GM04504 (cell line): ENCODE measurements at places on chromosomes 3 and 15.

DNA sequence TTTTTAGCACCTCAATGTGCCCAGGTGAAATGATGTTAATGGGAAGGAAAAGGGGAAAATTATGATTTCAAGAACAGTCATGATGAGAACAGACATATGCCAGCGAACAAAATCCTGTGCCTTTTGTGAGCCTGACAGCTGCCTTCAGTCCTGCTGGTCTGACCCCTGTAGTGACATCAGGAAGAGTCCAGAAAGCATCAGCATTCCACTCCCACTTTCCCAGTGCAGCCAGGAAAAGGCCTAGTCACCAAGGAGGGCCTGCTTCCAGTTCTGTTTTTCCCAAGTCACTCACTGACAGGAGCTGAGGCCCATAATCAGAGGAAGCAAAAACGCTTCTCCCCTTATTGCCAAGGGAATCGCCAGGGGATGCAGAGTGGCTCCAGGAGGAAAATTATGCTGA, 218.4 kb downstream of the ABHD5 start:
- no peak for DNase-seq

GRCh38 chr15:76939715-76940114, 8.2 kb downstream of the RCN2 start:
- no peak for DNase-seq

DNA sequence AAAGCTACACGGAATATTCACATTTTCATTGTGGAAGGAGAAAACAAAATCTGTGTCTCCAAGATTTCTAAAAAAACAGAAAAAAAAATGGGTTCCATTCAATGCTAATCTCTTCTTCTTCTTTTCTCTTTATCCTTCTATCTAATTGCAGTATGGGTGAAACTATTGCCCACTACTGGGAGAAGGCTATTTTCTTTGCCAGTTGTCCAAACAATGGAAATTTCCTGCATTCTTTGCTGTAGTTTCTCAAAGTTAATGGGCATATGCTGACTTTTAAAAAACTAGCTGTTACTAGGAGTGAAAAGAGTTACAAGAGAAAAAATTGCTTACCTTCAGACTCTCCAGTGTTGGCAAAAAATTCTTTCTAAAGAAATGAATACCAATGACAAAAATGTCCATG, 179.3 kb upstream of the ANKRD28 start:
- DNase-seq, result no peak

DNA sequence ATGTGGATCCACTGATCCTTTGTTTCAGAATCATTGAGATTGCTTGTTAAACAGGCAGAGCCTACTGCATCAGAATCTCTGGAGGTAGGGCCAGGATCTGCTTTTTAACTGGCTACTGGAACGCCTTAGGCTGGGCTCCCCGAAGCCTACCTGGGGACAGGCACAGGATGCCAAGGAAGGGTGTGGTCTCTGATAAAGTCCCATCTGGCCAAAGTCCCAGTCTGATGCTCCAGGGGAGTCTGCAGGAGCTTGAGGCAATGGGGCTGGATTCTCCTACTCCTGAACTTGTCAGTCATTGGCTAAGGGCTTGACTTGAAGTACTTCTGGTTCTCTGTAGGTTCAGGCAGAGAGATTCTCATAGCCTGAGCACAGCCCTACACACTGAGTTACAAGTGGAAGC, 22.4 kb upstream of the CCK start:
- no peak for DNase-seq

DNA sequence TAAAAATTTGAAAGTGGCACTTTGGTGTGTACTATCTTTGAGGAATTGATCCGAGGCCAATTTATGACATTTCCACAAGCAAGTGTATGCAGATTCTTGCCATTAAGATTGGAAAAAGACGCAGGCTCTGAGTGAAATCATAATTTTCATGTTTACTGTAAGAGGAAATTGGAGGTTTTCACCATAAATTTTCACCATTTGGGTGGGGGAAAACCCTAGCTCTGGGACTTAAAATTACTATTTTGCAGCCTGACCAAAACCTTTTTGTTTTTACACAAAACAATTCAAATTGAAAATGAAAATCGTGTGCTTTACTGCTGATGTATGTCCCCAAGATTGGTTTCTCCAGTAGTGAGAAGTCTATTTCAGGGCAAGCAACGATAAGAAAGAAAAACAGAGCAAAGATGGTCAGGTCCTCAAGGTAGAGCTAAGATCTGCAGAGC, 282.6 kb downstream of the FOXP1 start:
- DNase-seq, result no peak

- peak; percentile 91 for DNase-seq
Observed at GRCh38 chr15:39465843-39466749, 114.8 kb upstream of the THBS1 start.

DNA sequence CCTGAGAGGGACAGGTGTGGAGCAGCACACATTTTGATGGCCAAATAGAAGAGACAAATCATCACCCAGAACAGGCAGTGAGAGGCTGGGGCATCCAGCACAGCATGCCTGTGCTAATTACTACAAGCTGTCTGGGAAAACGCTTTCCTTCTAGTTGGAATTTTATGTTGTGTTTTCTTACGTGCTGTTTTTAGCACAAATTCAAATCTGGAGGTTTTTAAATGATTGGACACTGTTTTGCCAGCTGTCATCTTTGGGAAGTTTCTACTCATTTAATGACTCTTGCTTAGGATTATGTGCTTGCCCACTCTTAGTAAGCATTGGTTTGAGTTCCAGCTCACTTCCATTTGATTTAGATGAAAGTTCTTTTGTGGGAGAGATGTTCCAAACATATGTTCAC, 43.5 kb downstream of the EAF1 start:
- DNase-seq, result no peak

DNA sequence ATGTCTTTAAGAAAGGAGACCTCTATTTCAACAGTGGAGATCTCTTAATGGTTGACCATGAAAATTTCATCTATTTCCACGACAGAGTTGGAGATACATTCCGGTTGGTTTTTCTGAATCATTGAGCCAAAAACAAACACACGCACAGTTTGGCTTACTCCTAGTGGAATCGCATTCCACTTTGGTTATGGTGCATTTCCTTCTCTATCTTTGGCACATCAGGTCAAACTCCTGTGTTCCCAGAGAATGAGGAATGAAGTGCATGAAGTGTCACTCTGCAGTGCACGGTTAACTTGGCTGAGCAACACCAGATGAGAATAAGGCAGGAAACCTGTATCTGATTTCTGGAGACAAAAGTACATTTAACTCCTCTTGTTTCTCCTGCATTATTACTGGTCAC, 38.5 kb downstream of the HDC start:
- DNase-seq, result peak; percentile 66

DNA sequence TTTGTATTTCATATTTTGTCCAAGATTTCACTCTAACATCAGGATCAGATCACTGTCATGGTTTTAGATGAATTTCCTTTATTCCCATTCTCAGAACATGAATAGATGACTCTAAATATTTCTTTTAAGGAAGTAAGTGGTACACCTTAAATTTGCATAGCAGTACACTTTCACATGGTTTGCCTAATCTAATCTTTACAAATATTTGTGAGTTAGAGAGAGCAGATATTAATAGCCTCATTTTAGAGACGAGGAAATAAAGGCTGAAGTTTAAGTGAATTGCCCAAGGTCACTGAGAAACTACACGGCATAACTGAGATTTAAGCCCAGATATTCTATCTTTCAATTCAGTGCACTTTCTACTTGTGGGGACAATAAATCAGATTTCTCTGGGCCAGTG, 14.2 kb downstream of the TERC start:
- no peak for DNase-seq

- peak; percentile 75 for DNase-seq
Observed at GRCh38 chr3:186417791-186418190, 55.8 kb upstream of the DGKG start.

- no peak for DNase-seq
Observed at GRCh38 chr3:183576487-183577107, 21.1 kb upstream of the KLHL6 start.

GRCh38 chr15:38547255-38547997, 17.2 kb downstream of the RASGRP1 start:
- DNase-seq, result no peak

GRCh38 chr3:55765906-55766701, 279.0 kb upstream of the WNT5A start:
- DNase-seq, result no peak

DNA sequence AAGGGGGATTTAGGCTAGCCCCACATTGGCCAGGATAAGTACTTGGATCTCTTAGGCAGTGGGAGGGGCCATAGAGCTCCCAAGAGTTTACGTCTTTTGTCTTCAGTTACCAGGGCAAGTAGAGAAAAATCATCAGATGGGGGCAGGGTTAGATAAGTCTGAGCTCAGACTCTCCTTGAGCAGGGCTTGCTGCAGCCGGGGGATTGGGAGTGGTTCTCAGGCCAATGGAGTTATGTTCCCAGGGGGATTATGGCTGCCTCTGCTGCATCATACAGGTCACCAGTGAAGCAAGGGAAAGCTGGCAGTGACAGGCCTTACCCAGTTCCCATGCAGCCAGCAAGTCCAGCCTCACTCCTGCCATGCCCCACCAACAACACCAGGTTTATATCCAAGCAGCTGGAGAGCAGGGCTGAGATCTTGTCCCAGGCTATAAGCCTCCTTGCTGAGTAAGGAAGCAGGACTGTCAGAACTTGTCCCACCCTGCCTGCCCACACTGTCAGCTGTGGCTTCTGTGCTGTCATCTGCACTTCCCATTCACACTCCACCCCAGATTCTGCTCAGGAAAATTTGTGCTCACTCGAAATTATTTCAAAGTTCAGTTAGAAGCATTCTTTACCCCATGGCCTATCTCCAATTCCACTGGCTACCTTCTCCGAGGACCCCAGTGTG, 215.3 kb downstream of the FAM43A start:
- no peak for DNase-seq

GRCh38 chr3:60206206-60206605, 1045.0 kb downstream of the FHIT start:
- DNase-seq, result no peak

DNA sequence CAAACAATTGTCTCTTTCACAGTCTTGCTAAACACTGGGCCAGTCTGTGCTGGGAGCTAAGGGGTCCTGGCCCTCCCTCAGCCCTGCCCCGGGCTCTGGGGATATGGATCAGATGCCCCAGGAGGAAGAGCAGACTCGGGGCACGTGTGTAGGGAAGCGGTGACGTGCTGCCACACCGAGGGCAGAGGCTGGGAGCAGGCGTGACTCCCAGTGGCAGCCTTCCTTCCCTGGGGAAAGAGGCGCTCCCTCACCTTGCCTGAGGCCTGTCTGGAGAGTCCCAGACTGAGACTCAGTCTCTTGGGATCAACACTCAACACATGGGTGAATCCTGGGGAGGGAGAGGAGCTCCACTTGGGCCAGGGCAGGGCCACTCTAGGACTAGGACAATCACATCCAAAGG, 54.1 kb upstream of the GRIP2 start:
- DNase-seq, result no peak

- DNase-seq, result no peak
Observed at GRCh38 chr3:153250446-153250845, 88.4 kb downstream of the RAP2B start.

DNA sequence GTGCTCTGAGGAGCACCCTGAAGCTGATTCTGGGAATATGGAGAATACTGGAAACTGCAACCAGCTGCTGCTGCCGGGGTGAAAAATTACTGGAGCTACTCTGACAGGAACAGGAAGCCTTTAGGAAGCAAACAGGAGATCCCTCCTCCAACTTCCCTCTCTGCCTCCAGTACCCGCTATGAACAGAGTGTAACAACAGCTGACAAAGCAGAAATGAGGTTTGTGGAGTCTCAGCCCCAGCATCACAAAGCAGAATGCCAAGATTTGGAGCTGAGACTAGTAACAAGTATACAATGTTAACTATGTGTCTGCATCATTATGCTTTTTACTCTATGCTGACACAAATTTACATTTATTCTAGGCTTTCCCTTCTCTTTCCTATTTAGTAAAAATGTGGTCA, 22.7 kb upstream of the PIAS1 start:
- DNase-seq, result no peak

GRCh38 chr3:29511701-29512100, 230.8 kb downstream of the RBMS3 start:
- no peak for DNase-seq

- DNase-seq, result no peak
Observed at GRCh38 chr3:147419781-147420224, 10.6 kb downstream of the ZIC1 start.

GRCh38 chr3:146449076-146449475, 20.3 kb downstream of the PLSCR2 start:
- DNase-seq, result no peak

DNA sequence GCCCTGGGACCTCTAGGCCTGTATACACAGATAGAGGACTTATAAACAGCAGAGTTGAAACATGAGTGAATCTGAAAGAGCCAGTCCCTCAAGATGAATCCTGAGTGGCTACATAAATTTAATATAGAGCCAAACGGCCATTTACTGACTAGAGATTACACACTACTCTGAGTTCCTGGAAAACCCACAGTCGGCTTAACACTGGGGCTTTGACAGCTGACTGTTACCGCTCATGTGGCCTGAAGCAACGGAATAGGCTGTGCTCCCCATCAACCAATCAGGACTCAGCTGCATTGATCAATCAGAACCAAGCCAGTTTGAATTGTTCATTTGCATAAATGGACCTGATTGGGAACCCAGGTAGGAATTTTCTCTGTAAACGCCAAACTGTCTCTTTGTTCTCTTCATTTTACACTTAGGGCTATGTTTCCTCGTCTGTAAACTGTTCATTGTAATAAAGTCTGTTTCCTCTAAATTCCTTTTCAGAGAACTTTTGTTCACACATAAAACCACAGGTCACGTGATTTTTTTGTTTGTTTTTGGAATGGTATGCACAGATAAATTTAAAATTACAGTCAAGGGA, 40.5 kb downstream of the CCNL1 start:
- no peak for DNase-seq

DNA sequence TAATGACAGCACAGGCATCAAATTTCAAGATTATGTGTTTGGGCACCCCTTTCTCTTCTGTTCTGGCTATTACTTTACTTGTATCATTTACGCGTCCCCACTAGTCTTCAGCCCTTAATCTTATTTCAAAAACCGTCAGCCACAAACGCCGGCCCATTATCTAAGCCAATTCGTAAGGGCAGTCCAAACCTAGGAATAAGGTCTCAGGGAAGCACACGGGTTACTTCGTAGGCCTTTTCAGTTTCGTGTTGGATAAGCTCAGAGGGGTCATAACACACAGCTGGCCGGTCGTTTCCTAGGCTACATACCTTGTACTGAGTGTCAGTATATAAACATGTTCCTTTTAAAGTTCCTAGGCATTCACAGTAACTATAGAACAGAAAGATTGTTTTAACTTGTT, 5.1 kb upstream of the DNAAF4 start:
- no peak for DNase-seq

DNA sequence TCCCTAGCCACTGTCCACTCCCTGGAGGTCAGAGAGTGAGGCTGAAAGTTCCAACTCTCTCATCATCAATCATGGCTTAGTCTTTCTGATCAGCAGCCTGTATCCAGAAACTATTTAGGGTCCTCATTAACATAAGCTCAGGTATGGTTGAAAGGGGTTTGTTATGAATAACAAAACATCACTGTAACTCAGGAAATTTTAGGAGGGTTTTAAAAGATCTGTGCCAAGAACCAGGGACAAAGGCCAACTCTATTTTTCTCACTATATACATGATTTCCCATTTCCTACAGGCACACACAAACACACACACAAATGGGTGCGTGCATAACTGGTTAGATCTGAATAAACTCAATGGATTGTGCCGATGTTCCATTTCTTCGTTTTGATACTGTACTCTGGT, 23.6 kb downstream of the STOML1 start:
- no peak for DNase-seq
